ENCODE measurements at places on chromosomes 11 and 22.

- DNase-seq = no peak
Measured at GRCh38 chr11:34308049-34308912, 49.5 kb downstream of the ABTB2 start.

- no peak for DNase-seq
Measured at GRCh38 chr11:118002541-118003423, 16.6 kb downstream of the IL10RA start.

- DNase-seq = no peak
Measured at GRCh38 chr11:18091731-18092130, 14.2 kb downstream of the SAAL1 start.

DNA sequence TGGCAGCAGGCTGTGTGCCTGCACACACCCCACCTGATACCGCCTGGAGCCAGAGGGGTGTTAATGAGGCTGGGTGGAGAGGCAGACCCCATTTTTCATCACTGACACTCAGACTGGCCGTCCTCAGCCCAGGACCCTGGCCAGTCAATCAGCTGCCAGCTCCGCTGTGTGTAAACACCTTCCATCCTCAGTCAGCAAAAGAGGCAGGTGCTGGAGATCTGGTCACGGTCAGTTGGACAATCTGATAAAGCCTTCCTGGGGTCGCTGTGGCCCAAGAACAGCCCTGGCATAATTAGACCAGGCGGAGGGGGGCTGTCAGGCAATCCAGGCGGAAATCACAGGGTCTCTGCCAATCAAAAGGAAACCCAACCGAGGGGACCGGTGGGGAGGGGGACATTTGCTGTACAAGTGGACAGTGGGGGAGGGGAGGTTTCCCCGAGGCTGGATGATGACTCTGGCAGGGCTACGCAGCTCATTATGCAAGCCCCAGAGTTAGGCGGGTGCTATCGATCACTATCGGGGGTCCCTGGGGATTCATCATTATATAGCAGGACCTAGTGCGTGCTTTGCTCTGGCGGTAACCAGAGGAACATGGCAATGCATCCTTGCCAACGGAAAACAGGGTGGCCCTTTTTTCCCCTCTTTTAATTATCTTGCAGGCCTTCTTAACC, 72.9 kb downstream of the ABTB2 start:
- no peak for DNase-seq

DNA sequence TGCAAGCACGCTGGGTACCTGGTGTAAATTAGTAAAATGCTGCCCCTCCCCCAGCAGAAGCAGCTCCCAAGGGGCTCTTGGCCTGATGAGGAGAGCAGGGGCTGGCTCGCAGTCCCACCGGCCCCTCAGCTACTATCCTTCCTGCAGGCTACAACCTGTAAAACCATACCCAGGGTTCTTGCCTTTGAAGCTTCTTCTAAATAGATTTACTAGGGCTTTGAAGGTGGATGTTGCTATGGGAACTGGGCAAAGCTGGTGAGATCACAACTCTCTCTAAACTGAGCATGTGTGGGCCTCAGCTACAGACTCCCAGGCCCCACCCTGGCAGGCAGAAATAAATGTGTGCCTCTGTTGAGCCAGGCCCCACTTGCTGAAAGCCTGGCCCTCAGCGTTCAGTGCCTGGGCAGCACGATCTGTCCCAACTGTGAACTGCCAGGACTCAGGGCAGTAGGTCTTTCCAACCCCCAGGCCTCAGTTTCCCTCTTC, 18.5 kb downstream of the CD5 start:
- no peak for DNase-seq

DNA sequence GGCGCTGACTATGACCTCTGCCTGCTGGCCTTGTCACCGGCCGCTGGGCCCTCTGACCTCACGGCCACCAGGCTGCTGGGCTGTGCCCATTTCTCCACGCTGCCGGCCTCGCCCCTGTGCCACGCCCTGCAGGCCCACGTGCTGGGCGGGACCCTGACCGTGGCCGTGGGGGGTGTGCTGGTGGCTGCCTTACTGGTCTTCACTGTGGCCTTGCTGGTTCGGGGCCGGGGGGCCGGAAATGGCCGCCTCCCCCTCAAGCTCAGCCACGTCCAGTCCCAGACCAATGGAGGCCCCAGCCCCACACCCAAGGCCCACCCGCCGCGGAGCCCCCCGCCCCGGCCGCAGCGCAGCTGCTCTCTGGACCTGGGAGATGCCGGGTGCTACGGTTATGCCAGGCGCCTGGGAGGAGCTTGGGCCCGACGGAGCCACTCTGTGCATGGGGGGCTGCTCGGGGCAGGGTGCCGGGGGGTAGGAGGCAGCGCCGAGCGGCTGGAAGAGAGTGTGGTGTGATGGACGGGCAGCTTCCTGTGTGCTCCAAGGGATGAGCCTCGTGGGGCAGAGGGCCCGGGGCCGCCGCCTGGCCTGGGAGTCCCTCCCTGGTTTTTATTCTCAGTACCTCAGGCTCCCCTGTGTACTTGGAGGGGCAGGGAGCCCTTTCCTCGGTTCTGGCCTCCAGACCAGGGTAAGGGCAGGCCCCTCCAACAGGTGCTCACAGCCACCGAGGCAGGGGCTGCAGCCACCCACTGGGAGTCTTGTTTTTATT, 3.0 kb downstream of the LRFN4 start:
- no peak for DNase-seq

GRCh38 chr11:107827041-107827440, 31.5 kb downstream of the SLC35F2 start:
- DNase-seq = no peak

DNA sequence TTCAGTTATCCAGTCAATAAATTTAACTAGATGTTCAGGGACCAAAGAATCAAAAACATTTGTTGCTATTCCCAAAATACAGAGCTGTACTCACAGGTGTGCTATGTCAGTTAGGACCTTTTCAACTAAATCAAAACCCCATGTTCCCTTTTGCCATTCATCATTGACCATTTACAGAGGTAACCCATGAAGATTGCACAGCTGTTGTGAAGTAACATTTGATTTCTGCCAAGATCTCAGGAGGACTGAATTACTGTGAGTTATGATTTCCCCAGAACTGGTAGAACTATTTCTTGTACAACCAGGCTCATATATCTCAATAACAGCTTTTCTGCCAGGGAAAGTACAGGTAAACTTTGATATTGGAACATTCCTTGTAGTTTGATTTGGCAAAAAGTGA, 131.1 kb upstream of the FIBIN start:
- DNase-seq = no peak

- DNase-seq = no peak
Measured at GRCh38 chr11:2090172-2091111, 48.7 kb downstream of the IGF2 start.

- no peak for DNase-seq
Measured at GRCh38 chr11:134069426-134070341, 812 bp downstream of the JAM3 start.

- no peak for DNase-seq
Measured at GRCh38 chr11:709109-709997, 3.3 kb downstream of the EPS8L2 start.

GRCh38 chr22:26540119-26540518, 27.8 kb upstream of the TFIP11 start:
- DNase-seq = no peak

DNA sequence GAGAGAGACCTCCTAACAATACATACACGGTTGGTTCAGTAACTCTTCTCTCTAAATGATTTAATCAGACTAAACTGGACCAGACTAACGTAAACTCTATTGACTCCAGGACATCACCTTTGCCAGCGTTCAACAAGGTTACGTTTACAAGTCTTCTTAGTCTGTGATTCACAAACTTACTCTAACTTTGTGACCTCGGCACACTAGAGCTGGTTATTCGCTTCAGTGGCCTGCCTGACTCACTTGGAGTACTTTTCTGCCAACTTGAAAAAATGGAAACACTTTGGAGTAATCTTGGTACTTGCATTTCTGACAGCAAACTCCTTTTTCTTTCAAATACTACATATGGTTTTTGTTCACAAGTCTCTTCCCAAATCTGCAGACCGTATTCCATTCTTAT, 26.2 kb downstream of the MTMR2 start:
- no peak for DNase-seq

DNA sequence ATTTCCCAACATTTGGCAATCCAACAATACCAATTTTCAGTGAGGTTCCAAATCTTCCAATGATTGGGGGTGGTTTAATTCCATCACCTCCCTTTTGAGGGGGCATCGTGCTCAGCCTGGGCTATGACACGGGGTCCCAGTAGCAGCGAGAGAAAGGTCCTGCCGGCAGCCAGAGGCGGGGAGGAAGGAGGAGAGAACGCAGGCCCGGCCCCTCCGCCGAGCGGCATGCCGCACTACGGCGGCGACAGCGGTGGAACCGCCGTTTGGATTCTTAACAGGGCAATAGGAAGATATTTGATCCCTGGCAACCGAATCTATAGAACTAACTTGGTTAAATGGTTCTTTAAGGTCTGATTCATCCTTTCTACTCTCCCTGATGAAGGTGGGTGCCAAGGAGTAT, 18.3 kb upstream of the NDUFA6 start:
- no peak for DNase-seq

- DNase-seq = no peak
Measured at GRCh38 chr11:106990331-106990730, 27.9 kb downstream of the GUCY1A2 start.

- DNase-seq = no peak
Measured at GRCh38 chr11:92662601-92663360, 306.7 kb upstream of the MTNR1B start.

DNA sequence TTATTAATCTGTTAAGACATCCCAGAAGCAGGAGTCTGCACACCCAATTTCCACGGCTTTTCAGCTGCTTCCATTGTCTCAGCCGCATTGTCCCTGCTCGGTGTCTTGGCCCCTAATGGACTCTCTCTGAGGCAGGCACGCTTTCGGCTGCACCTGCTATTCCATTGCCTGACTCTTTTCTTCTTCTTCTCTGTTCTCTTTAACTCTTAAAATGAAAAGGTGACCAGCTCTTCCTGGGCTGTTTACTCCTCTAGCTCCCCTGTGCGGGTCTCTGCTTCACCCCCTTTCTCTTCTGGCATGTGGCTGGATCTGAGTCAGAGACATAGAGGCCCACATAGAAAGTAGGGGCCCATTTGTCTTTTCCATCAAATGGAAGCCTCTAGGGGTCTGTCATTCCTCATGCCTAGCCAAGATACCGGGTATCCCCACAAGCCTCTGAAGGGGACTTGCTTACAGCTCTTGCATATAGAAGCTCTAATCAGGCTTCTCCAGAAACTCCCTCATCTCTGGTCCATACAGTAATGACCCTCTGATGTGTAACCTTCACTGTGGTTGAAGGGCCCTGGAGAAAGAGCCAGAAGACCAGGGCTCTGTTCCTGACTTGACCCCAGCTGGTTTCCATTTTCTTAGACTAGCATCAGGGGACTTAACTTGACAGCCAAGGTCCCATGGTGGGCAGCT, 243.9 kb downstream of the ST3GAL4 start:
- DNase-seq = no peak

DNA sequence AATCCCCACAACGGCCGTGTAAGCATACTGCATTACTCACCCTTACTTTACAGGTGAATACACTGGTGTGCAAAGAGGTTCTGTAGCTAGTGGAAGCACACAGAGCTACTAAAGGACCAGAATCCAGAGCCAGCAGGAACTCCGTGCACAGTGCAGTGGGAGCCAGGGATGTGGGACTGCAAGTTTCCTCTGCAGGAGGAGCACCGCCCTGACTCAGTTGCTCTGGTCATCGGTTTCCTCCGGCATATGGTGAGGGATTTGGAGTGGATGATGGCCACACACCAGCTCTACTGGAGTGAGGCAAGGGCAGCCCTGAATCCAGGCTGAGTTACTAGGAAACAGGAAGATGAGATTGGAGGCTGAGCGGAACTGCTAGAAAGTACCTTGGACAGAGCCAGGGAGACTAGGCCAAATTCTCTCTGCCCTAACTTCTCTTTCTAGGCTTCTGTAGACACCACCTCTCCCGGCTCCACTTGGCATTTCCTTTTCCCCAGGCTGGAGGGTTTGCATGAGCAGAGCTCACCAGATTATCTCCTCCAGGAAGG, 18.2 kb upstream of the C22orf42 start:
- DNase-seq = no peak

DNA sequence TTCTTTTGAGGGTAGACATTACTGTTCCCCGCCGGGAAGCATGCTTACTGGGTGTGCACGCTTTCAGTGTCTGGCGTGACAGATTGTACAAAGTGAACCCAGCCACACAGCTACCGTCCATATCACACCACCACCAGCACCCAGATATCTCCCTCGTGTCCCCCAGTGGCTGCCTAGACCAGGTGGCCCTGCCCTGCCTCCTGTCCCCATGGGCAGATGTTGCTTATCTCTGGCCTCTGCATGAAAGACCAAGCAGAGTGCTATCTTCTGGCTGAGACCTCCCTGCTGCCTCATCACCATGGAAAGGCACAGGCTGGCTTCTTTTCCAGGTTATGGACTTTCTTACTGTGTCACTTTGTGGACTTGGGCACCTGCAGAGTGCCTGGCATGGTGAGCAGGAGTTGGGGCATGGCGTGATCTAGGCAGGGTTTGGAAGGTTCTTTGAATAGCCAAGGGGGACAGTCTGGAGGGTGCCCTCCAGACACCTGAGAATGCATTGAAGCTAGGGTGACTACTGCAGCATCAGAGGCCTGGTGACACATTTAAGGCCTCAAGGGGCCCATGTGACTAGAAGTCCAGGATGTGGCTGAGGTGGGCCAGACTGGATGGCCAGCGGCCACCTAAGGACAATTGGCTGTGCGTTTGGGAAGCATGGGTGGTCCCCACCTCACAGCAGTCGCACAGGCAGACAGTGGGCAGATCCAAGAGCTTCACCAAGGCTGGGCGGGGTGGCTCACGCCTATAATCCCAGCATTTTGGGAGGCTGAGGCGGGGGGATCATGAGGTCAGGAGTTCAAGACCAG, 4.7 kb downstream of the TANGO2 start:
- no peak for DNase-seq

- no peak for DNase-seq
Measured at GRCh38 chr11:117187799-117188481, 9.4 kb downstream of the SIDT2 start.

DNA sequence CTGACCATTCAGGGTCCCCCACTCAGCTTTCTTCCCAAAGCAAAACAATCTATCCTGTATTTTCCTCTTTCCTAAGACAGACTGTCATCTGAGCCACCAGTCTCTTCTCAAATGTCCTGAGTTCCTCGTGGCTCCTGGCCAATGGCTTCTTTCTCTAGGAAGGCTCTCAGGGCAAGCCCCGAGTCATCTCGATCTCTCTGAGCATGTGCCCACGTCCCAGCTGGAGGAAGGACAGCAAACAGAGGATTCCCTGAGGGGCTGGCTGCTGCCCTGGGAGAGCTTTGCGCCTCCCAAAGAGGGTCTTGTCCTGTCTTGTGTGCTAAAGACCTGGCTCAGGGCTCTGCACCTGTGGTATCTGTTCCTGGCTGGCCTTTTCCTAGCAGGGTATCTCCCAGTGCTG, 8.3 kb downstream of the SLC37A2 start:
- DNase-seq = no peak

Measured in activated T-cell treated with anti-CD3 and anti-CD28 coated beads for 4 hours (primary cell).